ENCODE measurements at places on chromosomes 13 and 19.

DNA sequence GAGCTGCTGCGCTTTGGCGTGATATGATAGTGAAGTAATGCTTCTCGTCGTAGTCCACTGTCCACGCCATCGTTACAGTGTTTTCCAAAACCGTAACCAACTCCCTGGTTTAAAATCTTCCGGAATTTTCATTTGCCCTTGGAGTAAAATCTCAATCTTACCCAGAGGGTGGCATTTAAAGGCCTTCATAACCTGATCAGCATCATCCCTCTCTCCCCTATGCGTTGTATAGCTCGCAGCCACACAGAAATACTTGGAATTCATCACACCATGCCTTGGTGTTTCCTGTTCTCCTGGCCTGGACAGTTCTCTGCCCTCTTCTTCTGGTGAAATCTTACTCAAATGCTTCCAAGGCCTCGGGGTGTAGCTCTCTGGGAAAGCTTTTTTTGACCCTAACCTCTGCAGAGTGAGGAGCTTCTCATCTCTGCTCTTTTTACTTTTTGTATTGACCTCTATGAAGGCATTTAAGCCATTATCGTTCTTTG lies 839 bp downstream of the MPHOSPH8 start:
- no peak for DNase-seq

DNA sequence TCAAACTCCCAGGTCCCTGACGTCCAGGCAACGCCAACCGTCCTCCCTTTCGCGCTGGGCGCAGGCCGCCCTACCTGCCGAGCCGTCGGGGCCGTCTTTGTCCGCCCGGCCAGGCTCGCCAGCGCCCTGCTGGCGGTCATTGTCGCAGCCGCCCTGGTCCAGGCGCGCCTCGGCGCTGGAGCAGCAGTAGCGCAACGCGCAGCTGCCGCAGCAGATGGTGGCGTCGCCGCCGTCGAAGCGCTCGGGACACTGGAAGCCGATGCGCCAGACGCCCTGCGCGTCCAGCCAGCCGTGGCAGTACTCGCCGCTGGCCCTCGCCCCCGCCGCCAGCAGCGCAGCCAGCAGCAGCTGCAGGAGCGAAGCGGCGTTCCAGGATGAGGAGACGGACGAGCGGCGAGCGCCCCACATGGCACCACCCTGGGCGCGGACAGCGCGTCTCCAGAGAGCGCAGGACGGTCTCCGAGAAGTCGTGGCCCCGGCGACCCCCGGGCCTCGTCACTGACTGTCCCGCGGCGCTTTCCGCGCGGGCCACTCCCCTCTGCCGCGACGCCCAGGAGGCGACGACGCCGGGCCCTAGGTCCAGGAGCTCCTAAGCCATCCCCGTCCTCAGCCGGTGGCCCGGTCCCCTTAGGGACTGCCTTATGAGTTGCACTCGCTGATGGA lies 1.1 kb downstream of the SHISA2 start:
- peak; percentile 63 for DNase-seq

DNA sequence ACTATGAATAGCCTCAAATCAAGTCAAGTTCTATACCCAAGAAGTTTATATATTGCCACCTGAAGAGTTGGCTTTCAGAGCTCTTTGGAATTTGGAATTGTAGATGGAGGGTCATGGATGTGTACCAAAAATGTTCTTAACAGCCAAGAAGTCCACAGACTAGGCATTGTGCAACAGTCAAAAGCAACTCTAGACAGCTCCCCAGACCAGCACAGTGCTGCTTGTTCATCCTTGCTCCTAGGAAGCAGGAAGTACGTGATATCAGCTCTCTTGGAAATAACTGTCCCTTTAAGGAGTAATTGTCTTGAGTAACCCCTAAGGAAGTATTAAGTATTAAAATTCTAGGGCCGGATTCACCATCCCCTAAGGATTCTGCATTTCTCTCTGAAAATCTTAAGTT lies 30.7 kb upstream of the IL17D start:
- no peak for DNase-seq

GRCh38 chr13:85666356-85666755 lies 132.9 kb downstream of the SLITRK6 start:
- peak; percentile 37 for DNase-seq

DNA sequence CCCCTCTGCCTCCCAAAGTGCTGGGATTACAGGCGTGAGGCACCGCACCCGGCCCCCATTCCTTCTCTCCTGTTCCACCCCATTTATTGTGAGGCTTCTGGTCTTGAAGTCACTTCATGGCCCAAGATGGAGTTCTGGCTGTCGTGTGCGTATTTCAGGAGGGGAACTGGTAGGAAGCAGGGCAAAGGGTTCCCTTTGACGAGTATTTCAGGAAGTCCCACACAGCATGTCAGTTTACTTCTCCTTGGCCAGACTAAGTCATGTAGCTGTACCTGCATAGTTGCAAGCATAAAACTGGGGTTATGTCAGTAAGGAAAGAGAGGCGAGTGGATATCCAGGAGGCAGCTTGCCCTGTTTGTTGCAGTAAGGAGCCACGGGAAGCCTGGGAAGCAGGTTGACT lies 10.1 kb downstream of the WDR62 start:
- no peak for DNase-seq

DNA sequence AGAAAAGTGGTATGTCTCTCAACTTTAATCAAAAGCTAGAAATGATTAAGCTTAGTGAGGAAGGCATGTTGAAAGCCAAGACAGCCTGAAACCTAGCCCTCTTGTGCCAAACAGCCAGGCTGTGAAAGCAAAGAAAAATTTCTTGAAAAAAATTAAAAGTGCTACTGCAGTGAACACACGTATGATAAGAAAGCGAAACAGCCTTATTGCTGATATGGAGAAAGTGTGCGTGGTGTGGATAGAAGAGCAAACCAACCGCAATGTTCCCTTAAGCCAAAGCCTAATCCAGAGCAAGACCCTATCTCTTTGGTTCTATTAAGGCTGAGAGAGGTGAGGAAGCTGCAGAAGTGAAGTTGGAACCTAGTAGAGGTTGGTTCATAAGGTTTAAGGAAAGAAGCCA lies 96.4 kb downstream of the ZDHHC20 start:
- no peak for DNase-seq

All from iPS-NIHi11 (cell line).